ENCODE measurements at places on chromosomes 16 and 17.

DNA sequence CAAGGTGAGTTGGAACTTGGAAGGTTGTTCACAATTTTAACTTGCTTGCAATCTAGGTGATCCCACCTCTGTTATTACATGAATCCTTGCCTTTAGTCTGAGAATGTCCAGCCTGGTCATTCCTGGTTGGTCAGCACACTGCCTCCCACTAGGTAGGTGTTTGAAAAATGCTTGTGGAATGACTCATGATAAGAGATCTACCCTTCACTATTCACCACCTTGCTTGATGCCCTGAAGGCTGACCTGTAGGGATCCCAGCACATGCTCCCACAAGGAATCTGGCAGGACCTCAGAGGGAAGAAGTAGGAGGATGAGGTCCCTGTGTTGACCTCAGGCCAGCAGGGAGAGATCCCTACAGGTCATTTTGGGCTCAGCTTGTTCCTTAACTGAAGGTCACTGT, 30.2 kb upstream of the ABCA3 start:
- DNase-seq: no peak

- no peak for DNase-seq
Observed at GRCh38 chr16:77801817-77802216, 13.5 kb downstream of the VAT1L start.

GRCh38 chr17:1793447-1793806, 31.6 kb downstream of the SERPINF1 start:
- no peak for DNase-seq

- DNase-seq: no peak
Observed at GRCh38 chr16:85931596-85932402, 32.8 kb downstream of the IRF8 start.

- no peak for DNase-seq
Observed at GRCh38 chr16:73369851-73370250, 321.9 kb upstream of the ZFHX3 start.

DNA sequence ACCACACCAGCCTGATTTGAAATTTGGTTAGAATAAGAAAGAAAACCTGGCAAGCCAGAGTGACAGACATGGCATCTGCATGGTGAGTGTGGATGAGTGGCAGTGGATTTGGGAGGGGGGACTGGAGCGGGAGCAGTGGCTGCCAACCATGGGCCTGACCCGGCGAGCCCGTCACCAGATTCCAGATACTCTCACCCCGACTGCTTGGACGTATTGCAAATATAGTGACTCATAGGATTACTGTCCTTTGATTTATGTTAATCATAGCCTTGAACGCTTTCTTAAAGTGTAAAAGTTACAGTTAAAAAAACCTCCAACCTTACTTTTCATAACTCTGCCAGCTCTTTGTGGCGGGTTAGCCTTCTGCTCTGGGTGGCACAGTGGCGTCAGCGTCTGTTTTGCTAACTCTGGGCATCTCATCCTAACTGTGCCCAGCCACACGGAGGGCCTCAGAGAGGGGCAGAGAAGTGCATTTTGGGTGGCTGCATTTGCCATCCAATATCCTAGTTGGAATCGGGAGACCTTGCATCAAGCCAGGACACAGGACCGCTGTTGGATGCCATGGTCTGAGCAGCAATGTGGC, 26.8 kb upstream of the FOXK2 start:
- DNase-seq: no peak

GRCh38 chr17:80236911-80237310, 16.7 kb downstream of the SLC26A11 start:
- DNase-seq: no peak

- no peak for DNase-seq
Observed at GRCh38 chr16:23026784-23027362, 122.4 kb downstream of the USP31 start.
